ENCODE measurements at places on chromosomes 16 and 17. TPM values are rescaled to one million over a fixed set of nuclear protein-coding genes. Genes with fewer than 3 reads are reported as not detected.

DNA sequence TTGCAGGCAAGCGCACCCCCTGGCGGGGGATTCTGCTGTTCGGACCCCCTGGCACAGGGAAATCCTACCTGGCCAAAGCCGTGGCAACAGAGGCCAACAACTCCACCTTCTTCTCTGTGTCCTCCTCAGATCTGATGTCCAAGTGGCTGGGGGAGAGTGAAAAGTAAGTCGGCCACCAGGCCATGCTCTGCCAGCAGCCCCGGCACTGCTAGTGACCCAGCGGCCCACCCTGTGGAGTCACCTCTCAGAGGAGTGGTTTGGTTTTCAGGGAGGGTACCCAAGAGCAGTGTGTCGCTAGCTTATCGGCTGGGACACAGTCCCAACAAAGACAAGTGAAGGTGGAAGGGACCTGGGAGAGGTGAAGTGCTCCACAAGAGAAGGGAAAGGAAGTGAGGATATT is 8.2 kb downstream of the VPS4A start:
- no peak for DNase-seq

- no peak for DNase-seq
These were observed 416 bp downstream of the METTL26 start for GRCh38 chr16:635573-636205.

Gene PPP1R1B
- total RNA-seq: not detected

Gene CA7
- not detected for total RNA-seq

Gene PLEKHM1
- 62.4 TPM for total RNA-seq

GRCh38 chr17:32659419-32659842 is 172.6 kb downstream of the CDK5R1 start:
- DNase-seq: peak; percentile 43

- DNase-seq: no peak
These were observed 169.8 kb downstream of the LAT start for GRCh38 chr16:29154676-29155121.

DNA sequence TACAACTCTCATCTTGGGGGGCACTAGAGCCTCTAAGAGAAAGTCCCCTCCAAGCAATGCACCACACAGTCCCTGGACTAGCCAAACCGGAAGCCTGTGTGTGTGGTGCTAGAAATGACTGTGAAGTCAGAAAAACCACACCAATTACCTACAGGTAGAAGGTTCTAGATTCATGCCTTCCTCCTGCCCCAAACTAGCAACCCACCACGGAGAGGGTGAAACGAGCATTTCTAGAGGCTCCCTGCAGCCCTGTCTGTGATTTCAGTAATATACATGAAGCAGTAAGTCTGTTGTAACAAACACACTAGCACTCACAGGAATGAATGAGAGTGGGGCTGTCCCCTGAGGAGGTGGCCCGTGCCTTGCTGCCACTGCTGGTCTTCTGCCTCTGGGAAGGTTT is 13.6 kb downstream of the ZFHX3 start:
- DNase-seq: no peak

Gene TOB1
- 20.4 TPM for total RNA-seq

Gene GPS1
- 88.7 TPM for total RNA-seq

Gene NPIPA5
- total RNA-seq: 0.29 TPM

Gene TMIGD1
- total RNA-seq: not detected

DNA sequence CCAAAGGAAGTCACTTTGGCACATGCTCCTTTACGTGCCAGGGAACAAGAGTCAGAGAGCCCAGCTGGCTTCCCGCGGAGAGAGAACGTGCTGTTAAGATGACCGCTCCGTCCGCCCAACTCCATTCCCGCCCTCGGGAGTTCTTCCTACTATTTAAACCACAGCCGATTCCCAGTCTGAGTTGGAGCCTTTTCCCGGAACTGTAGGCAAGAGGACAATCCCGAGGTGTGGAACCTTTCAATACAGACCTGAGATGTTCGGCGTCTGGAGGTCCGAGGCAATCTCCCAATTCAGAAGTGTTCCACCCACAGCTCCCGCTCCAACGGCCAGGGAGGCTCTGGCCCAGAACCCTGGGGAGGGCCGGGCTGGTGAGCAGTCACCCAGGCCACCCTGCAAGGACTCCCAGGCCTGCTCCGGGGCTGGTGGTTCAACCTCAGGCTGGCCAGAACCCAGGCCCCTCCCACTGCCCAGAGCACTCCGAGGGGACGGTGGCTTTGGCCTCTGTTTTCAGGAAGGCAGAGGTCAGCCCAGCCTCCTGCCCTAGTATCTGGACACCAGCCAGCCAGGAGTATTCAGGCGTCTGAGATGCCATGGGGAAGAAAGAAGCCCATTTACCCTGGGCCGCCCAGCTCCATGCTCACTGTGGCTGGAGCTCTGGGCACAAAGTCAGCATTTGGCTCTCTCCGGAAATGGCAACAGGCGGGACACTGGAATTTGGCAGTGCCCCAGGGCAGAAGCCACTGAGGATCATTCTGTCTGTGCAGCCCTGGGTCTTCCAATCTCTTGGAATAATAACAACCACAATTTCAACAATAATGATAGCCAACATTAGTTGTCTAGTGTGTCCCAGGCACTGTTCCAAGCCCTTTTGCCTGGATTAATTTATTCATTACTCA is 21.4 kb downstream of the EMP2 start:
- DNase-seq: no peak

- DNase-seq: no peak
These were observed 374.8 kb downstream of the ZFHX3 start for GRCh38 chr16:72673118-72673517.

DNA sequence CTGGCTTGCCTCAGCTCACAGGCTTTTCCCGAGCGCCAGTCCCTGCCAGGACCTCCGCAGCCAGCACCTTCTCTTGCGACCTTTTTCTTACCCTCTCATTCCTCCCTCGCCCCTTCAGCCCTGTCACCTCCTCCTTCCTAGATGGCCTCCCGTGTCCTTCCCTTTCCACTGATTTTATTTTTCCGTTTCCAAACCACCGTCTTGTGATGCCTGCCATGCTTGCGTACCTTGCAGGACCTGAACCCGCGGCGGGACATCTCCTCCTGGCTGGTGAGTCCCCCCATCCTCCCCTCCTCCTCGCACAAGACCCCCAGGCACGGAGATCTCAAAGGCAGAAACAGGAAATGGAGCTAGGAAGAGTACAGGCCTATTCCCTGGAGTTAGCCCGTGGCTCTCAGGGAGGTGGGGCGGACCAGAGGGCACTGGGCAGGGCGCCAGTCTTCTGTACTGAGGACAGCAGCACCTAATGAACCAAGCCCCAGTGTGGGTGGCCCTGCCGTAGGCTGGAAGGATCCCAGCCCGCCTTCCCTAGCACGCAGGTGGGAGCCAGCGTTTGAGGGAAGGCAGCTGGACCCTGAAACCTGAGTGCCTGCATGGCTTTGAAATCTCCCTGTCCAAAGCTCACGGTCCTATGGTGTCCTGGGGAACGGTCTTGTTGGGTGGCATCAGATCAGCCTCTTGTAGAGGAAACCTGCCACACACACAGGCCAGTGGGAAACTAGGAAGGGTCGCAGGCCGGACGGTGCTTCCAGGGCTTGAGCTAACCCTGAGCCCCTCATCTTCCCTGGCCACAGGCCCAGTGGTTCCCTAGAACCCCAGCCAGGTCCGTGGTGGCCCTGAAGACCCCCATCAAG is 612 bp downstream of the CISD3 start:
- DNase-seq: no peak

Measured in activated B cell treated with CpG ODN at 0.5 μM for 24 hours (primary cell).